ENCODE measurements at places on chromosomes 2 and 18.

DNA sequence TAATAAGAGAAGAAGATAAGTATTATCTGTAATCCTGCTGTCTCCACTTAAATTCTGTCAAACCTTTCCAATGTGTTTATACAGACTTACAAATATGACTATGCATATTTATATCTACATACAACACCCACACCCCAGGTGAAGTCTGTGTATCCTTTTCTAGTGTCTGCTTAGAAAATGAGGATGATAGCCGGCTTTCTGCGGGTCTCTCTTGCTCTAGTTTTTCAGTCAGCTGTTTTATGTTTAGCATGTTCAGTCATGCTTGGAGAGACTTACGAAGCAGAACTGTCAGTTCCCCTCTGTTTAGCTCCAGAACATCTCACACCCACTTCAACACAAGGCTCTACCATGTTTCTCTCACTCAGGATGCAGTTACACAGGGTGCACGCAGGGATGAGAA lies 137.3 kb upstream of the NFATC1 start:
- DNase-seq = peak; percentile 29

DNA sequence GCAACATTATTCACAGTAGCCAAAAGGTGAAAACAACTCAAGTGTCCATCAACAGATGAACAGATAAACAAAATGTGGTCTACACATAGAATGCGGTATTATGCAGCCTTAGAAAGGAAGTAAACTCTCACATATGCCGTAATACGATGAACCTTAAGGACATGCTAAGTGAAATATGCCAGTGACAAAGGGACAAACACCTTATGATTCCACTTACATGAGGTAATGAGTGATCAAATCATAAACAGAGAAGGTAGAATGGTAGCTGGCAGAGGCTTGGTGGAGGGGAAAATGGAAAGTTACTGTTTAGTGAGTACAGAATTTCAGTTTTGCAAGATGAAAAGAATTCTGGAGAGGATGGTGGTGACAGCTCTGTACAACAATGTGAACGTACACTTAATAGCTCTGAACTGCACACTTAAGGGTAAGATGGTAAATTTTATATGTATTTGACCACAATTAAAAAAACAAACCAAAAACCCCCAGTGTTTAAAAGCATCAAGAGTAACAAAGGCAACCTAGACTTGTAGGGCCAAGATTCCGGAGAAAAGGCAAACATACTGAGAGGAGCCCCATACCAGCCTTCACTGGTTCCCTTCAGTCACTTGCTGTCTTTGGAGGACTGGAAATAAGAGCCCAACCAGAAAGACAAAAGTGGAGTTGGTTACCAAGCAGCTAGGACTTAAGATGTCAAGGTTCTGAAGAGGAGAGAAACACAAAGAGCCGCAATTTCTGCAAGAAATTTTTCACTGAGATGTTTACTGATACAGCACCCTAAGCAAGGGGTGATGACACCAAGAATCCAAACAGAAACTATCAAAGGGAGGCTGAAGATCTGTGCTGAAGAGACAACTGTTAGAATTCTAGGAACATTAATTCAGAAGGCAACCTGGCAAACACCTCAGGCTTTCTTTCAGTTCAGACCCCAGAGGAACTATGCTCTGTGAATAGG lies 61.3 kb downstream of the CUL3 start:
- DNase-seq = no peak

GRCh38 chr18:6405237-6406074 lies 9.3 kb downstream of the L3MBTL4 start:
- no peak for DNase-seq

DNA sequence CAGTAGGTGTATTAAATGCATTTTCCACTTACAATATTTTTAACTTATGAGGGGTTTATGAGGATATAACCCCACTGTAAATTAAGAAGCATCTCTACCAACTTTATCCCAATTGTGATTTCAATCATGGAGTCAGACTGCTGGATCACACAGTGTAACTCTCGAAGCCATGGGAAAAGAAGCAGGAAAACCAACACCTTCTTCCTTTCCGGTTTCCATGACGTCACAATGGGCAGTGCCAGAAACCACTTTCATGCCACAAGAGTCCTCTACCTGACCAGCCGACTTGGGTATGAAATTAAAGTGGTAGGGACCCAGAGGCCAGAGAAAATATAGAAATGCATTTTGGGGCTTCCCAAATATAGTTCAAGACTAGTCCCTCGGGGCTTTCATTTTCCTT lies 4.2 kb downstream of the RNF152 start:
- DNase-seq = no peak

- DNase-seq = no peak
Measured at GRCh38 chr2:28373854-28374253, 18.8 kb upstream of the FOSL2 start.

- no peak for DNase-seq
Measured at GRCh38 chr18:80167331-80167730, 58.3 kb downstream of the ADNP2 start.

DNA sequence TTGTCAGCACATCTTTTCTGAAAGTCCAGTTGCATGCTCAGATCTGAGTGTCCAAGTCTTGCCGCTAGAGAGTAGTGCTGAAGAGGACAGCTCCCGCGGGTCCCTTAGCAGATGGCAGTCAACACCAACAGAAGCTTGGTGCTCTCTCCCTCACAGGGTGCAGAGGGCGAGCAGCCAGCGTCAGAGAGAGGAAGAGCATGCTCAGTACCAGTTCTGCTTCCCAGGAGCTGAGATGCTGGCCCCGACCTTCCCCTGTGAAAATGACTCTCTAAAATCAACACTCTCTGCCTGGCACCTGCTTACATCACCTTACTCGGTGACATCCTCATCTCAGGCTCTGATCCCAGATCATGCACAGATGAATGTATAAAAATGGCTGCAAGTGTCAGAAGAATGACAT lies 86.0 kb upstream of the TWIST2 start:
- no peak for DNase-seq

GRCh38 chr2:70471129-70471528 lies 82.5 kb downstream of the TGFA start:
- DNase-seq = no peak

DNA sequence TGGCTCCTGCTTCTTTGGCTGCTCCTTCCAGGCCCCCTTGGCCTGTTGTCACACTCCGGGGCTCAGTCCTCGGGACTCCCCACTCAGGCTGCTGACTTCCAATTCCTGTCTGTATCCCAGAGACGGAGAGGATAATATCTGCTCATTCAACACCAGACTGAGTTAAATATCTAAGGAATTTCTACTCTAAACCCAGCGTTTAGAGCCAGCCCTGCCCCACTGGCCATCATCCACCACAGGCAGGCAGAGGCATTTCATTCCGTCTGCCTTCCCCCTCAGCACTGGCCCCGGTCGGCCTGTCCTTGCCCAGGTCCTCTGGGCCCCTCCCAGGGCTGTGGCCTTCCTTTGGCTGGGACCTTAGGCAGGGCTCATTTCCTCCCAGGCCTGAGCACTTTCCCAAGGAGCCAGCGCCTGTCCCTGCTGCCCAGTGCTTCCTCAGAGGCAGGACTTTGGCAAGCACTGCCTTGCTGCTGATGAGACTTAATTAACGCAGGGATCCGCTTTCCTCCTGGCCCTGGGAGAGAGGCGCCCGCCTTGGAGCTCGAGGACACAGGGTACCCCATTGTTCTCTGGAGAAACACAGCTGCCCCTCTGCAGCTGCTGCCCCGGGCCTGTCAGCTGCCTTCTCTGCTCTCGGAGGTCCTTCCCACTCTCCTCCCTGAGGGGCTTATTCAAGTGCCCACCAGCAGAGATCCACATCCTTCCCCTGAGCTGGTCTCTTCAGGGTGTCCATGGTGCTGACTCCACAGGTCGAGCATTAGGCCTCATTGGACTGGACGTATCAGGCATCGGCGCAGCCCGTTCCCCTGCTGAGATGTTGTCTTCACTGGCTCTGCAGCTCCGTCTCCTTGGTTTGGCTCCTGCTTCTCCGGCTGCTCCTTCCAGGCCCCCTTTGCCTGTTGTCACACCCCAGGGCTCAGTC lies 42.8 kb downstream of the ATOH8 start:
- no peak for DNase-seq

DNA sequence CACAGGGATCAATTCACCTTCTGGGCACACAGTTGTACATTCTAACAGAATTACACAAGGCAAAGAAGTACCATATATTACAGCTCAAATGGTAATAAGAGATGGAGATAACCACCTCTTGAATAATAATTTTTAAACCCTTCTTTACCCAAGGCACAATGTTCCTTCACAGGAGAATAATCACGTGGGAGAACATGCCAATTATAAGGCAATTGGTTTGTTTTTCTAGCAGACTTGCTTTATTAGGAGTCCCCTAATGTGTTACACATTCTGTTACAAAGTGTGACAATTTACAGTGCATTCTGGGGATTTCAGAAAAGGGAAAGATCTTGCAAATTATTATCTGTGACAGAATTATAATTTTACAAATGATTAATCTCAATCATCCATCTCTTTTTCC lies 380.3 kb downstream of the RND3 start:
- DNase-seq = no peak

DNA sequence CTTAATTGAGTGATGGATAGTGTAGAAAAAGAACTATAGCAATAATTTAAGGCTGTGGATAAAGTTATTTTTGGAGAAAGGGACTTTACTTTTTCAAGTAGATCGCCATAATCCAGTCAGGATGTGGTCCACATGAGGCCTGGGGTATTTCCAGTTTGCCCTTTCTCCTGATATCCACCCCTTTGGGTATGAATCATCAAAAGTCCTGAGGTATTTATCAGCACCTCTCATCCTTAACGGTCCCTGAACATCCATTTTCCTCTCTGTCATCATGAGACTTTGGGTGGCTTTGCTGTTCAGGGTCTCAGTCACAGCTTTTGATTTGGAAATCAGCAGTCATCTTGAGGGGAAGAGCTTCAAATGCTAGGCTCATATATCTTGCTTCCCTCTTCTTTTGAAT lies 39.3 kb upstream of the ELAC1 start:
- DNase-seq = no peak

GRCh38 chr18:44937960-44938719 lies 257.5 kb downstream of the SETBP1 start:
- DNase-seq = peak; percentile 75

DNA sequence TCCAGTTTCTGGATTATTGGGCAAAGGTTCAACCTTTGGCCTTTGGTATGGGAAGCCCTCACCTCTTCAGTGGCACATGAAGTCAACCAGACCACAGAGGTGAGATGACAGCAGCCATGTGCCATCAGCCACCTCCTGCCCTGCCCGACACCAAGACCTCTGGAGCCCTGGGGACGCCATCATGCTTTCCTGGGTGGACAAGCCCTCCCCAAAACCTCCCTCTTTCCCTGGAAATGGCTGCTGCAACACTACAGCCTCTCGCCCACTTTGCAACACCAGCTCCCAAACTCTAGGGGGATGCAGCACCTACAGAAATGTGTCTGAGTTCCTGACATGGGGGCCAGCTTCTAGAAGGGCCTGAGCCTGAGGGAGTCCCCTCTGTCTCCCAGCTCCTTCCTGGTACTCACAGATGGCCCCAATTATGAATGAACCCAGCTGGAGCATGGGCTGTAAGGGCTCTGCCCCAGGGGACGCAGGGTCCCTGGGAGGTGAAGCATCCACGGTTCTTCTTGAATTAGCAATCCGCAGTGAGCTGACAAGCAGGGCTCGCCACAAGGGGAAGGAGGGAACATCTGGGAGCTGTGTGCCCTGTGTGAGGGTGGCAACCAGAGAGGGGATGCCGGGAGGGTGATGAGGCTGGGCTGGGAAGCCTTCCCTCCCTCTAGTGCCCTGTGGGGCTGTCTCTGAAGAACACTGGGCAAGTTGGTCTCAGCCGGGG lies 268.5 kb upstream of the HDAC4 start:
- DNase-seq = no peak

DNA sequence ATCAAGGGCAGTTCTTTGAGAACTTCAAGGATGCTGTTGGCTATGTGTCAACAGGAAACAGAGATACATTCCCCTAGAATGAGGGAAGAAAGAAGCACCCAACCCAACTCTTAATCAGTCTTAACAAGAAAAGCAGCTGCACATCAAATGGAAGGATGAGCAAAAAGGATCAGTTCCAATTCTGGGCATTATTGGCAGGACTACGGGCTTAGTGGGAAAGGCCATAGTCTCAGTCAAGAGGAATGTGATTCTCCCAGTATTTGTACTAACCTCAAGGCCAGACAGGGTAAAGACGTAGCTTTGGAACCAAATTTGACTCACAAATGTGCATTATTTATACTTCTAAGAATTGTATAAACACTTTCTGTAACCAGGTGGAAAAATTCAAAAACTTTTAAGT lies 18.2 kb downstream of the BMP10 start:
- DNase-seq = no peak

Data from DMS79 (cell line).